Naive thymus-derived CD8-positive, alpha-beta T cell (primary cell): ENCODE measurements at places on chromosomes 6 and 20.
A peak's percentile ranks its signal among the peaks of the same experiment; 100 is the strongest.

DNA sequence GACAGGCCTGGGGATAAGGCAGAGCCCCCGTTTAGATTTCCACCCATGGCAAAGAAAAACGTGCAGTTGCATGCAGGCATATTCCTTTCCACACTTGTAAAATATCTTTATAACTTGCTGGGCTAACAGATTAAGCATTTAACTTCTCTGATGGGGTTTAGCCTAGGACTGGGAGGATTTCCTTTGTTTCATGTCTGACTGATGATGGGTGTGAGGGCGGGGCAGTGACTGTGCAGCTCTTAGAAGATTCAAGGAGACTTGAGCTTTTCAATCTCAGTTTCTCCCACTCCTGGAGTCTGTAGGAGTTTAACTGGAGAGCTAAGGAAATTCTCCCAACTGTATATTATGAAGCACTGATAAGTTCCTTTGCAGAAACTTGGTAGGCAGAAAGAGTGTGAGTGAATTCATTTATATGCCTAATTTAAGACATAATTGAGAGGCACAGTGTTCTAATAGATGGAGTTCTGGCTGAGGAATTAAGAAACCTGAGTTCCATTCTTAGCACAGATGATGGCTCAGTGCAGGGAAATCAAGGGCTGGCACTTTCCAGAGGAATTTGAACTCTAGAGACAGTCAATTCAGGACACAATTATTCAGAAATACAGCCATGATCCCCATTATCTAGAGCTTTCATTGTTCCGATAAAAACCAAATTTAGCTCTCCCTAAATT is 214.6 kb upstream of the CNR1 start:
- no peak for DNase-seq

GRCh38 chr20:19974630-19975435 is 42.3 kb upstream of the NAA20 start:
- no peak for DNase-seq

DNA sequence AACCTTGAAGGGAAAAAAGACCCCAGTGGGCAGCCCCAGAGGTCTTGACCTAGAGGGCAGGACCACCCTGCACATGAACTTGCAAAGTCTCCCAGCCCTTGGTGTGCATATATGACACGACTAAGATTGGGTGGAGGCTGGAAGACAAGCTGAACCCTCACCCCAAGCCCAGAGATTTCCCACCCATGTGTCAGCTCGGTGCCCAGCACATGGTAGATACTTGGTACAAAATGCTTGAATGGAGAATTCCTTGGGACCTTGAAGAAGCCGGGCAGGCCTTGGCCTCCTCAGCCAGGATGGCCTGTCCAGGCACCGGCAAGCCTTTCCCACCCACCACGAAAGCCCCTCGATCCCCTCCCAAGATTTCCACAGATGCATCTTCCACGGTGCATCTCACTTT is 50.6 kb downstream of the BPIFB1 start:
- DNase-seq = no peak

DNA sequence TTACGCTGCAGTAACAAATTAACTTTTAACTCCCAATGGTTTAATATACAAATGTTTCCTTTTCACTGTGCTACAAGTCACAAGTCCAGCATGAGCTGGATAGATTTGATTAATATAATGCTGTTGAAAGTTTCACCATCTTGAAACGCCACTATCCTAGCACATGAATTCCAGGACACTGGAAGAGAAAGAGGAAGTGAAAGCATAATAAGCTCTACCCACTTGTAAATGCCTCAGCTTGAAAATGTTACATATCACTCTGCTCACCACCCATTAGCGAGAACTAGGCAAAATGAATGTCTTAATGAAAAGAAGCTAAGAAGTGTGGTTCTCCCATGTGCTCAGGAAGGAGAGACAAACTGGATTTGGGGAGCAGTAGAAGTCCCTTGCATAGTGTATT is 46.9 kb downstream of the PCSK2 start:
- no peak for DNase-seq

DNA sequence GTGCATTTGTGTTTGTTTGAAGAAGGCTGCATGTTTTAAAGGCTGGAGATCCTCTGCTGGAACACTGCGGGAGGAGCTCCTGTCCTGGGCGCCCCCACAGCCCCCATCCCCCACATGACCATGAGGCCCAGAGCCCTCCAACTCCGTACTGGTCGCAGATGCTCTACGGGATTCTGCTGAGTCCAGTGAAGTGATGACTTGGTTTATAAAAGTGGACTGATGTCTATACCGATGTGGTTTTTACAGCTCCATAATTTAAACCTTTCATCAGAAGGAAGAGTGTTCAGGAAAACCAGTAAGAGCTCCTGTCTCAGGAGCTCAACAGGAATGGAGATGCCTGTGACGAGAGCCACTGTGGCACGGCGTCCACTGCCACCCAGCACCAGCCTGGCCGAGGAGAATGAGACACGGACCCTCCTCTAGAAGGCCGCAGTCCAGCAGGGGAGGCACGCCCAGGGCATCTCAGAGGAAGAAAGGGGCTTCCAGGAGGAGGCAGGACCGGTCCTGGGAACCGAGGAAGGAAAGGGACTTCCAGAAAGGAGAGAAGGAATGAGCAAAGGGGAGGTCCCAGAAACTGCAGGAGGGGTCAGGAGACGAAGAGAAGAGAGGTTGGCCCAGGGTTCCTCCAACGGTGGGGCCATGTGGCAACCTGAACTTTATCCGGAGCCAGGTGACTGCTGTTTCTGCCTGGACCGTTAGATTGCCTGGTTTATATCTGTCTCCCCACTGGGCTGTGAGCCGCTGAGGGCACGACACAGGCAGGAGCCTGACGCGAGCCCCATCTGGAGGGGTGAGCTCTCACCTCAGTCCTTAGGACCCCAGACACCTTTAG is 26.9 kb downstream of the BFSP1 start:
- DNase-seq = no peak

- DNase-seq = no peak
Observed at GRCh38 chr6:147390909-147391536, 117.5 kb upstream of the SAMD5 start.

GRCh38 chr6:84273048-84273809 is 45.8 kb upstream of the CEP162 start:
- no peak for DNase-seq

DNA sequence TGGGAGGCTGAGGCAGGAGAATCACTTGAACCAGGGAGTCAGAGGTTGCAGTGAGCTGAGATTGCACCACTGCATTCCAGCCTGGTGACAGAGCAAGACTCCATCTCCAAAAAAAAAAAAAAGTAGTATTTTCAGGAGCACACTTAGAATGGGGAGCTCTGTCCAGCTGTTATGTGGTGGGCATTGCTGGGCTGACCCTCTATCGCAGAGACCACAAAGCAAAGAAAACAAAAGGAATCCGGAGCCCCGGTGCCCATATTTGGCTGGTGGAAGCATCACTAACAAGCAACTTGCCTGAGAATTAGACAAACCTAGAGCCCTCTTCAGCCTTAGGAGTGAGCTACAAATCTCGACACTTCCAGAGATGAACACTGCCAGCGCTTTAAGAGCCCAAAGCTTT is 137.3 kb upstream of the GPR6 start:
- DNase-seq = no peak

DNA sequence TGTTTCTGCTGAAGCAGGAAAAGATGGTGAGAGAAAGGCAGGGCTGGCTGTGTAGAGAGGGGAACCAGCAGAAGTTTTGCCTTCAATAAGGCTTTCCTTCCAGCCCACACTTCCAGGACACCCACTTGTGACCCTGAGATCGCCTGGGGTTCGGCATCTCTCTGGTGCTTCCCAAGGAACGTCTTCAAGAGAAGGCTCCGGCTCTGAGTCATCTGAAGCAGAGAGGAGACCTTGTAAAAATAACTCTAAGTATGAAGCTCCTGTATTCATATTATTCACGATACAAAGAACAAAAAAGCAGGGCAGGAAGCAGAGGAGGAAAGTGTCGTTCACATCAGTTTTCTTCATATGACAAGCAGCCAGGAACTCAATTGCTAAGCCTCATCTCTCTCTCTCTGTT is 95.4 kb upstream of the MRPS10 start:
- DNase-seq = no peak

GRCh38 chr20:63408684-63409046 is 47.5 kb upstream of the CHRNA4 start:
- no peak for DNase-seq

- DNase-seq = no peak
Observed at GRCh38 chr20:4962241-4962855, 39.0 kb downstream of the SLC23A2 start.

- no peak for DNase-seq
Observed at GRCh38 chr6:81763968-81764367, 11.5 kb upstream of the TENT5A start.

GRCh38 chr6:129795261-129795660 is 65.9 kb downstream of the TMEM244 start:
- DNase-seq = no peak

DNA sequence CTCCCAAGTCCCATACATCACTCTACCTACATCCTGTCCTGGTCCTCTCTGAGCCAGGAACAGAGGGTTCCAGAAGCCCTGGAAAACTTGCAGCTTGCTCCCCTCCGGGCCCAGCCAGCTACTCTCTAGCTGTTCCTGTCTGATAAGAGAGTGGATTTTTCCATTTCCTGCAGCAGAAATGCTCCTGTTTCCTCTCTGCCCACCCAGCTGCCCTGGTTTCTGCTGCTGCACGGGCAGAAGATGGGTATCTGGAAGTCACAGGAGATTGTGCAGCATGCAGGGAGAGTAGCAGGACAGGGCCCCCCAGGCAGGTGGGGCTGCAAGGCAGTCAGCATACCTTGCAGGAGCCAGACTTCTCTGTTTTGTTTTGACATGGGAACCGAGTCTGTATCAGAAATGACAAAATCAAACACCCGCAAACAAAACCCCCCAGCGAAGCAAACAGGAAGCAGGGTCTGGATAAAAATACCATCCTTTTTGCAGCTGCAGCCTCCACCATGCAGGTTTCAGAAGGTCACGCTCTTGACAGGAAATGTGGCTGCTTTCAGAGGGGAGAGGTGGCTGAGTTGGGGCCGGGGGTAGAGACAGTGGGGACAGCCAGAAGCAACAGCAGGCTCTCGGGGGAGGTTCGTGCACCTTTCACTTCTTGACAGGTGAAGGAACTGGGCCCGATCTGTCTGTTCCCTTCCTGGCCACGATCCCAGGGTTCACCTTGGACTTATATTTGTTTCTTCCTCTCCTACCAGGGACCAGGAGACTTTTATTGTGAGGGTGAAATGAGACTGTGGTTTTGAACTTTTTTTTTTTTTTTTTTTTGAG is 50.8 kb upstream of the FAM83D start:
- DNase-seq = peak; percentile 28

DNA sequence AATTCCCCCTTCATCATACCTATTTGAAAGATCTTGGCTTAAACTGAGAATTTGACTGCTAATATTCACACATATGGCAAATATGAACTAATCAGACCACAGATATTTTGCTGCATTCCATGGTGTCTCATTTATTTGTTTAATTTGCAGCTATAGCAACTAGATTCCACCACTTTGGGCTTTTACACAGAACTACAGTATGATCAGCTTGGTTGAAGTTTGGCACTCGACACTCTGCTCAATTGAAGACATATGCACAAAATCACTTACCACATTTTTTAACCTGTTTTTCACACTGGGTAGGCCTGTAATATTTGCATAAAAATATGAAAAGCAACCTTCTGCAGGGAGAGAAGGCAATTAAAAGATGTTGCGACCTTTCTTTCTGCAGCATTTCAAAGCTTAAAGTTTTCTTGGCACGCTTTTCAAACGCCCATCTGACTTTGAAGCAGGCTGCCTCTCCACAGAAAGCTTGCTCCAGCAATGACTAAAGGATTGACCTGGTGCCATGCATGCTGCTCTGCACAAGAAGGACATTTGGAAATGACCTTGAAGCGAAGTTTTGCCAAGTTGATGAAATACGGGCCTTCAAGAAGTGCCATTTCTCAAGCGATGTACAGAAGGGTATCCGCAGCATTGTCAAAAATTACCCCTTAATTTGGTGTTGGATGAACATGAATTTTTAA is 126.7 kb downstream of the AIG1 start:
- no peak for DNase-seq

GRCh38 chr6:77653816-77654215 is 977 bp downstream of the MEI4 start:
- no peak for DNase-seq

DNA sequence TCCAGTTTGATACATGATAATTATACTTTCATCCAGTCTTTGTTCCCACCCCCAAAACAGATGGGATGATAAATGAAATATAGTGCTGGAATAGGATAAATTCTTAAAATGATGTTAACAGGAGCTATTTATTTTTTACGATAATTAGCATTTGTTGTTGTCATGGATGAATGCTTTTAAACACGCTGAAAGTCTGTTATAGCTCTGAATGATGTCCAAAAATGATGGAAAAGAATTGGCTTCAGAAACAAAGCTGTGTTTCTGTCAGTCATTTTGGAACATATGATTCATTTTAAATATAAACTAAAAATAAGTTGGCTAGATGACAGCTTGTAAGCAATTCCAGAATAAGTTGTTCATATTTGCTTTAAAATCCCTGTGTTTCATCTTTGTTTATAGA is 237.4 kb downstream of the GRIK2 start:
- no peak for DNase-seq

- DNase-seq = no peak
Observed at GRCh38 chr6:84093441-84094435, 60.2 kb downstream of the MRAP2 start.

DNA sequence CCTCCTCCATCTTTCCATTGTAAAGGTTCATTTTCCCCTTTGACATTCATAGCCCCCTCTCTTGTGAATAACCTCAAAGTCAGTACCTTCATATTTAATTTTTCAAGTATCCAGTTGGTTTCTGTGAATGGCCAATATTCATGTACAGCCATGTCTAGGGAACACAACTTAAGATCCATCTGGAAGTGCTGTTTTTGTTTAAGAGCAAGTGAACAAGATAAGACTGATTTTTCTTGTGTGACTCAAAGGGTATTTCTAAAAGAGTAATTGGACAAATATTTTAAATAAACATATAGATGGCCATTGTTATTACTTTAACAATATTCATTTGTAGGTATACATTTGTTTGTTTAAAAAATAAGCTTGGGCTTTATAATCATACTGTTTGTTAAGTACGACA is 92.9 kb downstream of the RTN4IP1 start:
- DNase-seq = no peak

DNA sequence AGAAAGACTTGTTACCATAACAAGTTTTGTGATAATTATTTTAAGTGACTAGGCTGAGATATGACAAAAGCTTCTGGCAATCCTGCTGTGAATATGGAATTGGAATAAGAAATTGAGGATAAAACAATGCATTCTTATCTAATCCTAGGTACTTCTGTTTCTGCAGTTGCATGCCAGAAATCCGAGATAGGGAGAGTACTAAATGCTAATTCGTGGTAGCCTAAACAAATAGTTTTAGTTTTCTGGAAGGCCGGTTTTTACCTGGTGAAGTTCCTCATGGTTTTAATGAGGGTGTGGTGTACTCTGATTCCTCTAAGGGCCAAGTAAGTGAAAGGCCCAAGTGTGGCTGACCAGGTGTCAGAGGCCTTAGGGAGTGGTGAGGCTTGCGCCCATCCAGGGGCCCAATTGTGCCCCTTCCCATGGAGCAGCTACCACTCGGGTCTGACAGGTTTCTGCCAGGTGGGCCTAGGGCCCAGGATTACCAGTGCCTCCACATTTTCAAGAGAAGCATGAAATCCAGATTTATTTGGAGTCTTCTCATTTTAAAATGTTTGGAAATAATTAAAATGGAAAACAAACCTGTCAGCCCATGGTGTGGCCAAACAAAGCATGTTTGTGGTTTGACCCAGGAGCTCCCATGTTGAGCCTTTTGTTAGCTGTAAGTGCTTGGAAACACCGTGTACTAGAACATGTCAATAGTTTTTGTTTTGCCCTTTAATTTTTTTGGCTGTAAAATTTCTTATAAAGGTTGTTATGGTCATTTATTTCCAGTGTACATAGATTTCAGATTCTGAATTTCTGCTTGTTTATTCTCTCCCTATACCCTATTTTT is 6.6 kb downstream of the PLCB4 start:
- DNase-seq = no peak

GRCh38 chr6:56382416-56382940 is 135.1 kb upstream of the COL21A1 start:
- DNase-seq = no peak
